Memory B cell (primary cell): ENCODE measurements at places on chromosomes 11 and 22.

- DNase-seq, result no peak
Observed at GRCh38 chr11:16773981-16774935, 35.8 kb downstream of the C11orf58 start.

GRCh38 chr22:40200795-40201530 lies 23.2 kb downstream of the TNRC6B start:
- DNase-seq, result no peak

- no peak for DNase-seq
Observed at GRCh38 chr22:41816241-41816640, 15.8 kb downstream of the CCDC134 start.

DNA sequence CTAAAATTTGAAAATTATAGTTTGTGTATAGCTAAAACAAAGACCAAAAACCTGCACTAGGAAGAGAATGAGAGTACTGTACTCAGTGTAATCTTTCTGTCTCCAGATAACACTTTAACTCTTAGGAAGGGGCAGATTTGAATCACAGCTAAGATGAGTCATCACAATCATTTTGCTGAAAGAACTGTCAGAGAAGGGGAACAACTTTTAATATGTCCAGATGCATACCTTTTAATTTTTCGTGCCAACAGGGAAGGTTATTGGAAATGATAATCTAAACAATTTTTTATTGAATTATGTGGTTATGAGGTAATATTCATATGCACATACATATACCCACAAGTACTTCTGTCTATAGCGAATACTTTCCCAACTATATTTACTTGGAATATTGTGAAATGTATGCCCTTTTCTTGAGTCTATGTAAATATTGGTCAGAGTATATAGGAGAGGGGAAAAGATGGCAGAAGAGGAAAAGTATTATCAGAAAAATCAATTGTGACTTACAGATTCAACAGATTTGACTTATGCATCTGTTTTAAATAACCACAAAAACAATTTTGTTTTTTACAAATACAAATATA lies 51.1 kb upstream of the MUC15 start:
- DNase-seq, result no peak

DNA sequence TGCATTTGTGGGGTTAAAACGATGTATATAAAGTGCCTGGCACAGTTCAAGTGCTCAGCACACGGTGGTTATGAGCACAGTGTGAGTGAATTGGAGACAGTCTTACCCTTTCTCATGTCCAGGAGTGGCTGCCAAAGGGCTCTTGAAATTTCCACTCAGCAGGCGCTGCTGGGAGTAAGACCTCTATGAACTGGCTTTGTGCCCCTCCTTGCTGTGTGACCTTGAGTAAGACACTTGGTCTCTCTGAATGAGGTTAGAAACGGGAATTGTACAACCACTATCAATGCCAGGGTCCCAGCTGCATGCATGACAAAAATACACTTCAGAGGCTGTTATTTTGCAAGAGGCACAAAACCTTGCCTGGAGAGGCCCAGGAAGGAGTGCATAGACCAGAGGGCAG lies 86.6 kb downstream of the TSPAN18 start:
- no peak for DNase-seq
